Body of pancreas (tissue), 4 donors: ENCODE measurements at places on chromosomes 16 and 17.

DNA sequence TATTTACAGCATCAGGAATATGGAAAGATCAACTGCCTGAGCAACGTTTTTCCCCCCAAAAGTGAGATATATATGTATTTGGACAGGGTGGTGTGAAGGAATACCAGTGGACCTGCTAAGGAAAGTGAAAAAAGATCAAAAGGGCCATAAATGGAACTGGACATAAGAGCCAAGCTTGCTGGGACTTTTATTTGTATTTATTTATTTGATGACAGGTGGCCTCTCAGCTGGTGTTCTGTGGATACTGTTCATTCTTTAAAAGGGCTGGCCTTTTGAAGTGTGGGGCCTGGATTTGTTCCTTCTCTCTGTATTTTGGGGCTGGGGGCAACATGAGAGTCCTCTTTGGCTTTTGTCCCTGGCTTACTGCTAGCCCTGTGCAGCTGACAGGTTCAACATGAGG is 306.6 kb upstream of the N4BP1 start:
- no peak overlapping the region for H3K27ac ChIP-seq
- H3K4me3 ChIP-seq = no peak overlapping the region
- DNase-seq = no peak
- H3K4me1 ChIP-seq = no peaks in the 10 kb centered on the region
- no peaks in the 10 kb centered on the region for H3K27me3 ChIP-seq

DNA sequence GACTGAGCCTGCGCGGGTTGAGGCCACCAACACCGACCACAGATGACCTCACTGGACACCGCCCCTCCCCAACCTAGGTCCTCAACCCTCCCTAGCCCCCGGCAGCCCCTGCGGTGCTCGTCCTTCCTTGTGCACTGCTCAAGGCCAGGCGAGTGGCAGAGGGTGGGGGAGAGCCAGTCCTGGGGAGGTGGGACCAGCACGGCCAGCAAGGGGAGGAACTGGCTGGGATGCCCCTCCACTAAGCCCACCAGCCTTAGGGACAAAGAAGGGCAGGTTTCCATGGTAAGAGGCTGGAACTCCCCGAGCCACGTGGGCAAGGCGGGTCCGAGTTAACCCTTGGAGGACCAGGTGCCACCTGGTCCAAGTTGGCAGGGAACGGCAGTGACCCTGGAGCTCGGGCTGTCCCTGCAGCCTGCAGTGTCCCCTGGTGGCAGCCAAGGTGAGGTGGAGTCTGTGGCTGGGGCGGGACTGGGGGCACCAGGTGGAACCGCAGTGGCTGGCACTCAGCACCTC is 9.2 kb downstream of the FSCN2 start:
- no peak overlapping the region for H3K4me3 ChIP-seq
- H3K27me3 ChIP-seq = no peaks in the 10 kb centered on the region
- peak; percentile 85 for DNase-seq
- H3K4me1 ChIP-seq = peaks cover 47% of the 10 kb centered on the region

GRCh38 chr17:39598047-39598481 is 9.7 kb downstream of the NEUROD2 start:
- no peak overlapping the region for H3K4me3 ChIP-seq
- H3K36me3 ChIP-seq = no peaks in the 10 kb centered on the region
- H3K27ac ChIP-seq = no peak overlapping the region
- peaks cover 61% of the 10 kb centered on the region for H3K27me3 ChIP-seq
- peaks cover 27% of the 10 kb centered on the region for H3K4me1 ChIP-seq
- DNase-seq = peak; percentile 54

DNA sequence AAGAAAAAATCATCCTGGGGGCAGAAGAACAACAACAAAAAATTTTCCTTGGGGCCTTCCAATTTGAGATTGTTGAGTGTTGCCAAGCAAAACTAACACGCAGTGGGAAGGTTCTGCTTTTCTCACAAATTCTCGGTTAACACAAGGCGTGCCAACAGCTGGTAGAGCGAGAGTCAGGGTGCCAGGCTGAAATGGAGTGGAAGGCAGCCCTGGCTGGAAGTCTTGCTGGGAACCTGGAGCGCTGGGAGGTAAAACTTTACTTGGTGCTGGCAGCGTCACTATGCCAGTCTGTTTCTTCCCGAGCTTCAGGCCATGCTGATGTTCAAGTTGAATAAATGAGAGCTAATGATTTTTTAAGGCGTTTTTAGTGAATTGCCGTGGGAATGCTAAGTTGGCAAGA is 189.4 kb downstream of the WWOX start:
- H3K27ac ChIP-seq = no peak overlapping the region
- no peaks in the 10 kb centered on the region for H3K36me3 ChIP-seq
- H3K4me3 ChIP-seq = no peak overlapping the region
- peaks cover 17% of the 10 kb centered on the region for H3K4me1 ChIP-seq
- no peaks in the 10 kb centered on the region for H3K27me3 ChIP-seq

DNA sequence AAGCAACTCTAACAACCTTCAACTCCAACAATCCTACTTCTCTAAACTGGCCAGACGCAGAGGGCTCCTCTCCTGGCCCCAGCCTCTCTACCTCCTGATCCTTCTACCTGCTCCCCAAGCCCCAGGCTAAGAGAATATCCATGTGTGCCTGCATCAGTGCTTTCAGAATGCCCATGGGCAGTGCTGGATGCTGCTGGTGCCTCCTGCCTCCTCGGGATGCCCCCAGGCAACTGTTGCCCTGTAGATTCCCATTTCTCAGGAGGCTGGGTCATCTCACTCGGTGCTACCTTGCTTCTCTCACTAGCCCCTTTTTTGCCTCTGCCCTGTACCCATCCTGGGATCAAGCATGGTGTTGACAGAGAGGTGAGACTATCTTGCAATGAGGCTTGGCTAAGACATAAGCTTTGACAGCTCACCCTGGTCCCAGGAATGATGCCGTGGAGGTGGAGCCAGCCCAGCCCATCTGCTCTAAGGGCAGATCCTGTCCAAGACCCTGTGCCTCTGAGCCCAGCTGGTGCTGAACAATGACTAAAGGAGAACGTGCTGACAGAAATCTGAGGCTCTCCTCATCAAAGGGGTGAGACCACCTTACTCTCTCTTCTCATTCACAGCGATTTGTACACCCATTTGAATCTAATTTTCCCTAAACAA is 19.4 kb upstream of the SUPT4H1 start:
- no peak for DNase-seq
- peaks cover 2% of the 10 kb centered on the region for H3K4me1 ChIP-seq
